Renal cortex interstitium (tissue), 15 donors: ENCODE measurements at places on chromosomes 1 and 21. TPM values are rescaled to one million over a fixed set of nuclear protein-coding genes. Genes with fewer than 3 reads are reported as not detected.

DNA sequence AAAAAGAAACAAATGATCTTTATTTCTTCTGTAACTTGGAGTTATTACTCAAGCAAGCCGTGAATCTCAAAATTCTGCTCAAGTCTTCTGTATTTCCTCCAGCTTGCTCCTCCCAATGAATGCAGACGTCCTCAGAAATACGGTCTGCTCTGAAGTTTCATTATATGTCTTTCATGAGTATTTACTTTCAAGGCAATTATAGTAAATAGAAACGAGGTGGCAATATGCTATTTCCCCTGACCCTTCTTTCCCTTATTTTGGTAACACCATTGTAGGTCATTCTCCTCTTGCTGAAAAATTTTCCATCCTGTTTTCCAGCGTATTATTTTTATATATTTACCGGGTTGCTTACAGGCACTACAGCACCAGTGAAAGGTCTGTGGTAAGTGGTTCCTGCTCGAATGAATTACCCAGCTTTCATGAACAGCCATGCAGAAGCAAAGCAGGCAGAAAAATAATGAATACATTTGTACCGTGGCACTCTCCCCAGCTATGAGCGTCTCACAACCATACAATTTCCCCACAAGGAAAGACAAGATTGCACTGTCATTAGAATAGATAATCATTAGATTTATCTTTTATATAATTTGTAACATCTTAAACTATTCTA lies 350.9 kb upstream of the PKN2 start:
- DNase-seq = no peak

DNA sequence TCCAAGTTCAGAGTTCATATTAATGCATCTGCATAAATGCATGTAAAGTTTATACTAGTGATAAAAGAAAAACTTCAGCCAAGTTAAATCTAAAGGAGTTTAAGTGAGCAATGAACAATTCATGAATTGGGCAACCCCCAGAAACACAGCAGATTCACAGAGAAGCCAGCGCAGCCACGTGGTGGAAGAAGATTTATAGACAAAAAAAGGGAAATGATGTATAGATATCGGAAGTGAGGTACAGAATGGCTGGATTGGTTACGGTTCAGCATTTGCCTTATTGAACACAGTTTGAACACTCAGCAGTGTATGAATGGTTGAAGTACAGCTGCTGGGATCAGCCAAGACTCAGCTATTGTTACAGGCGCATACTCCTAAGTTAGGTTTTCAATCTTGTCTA lies 5.7 kb downstream of the AK5 start:
- DNase-seq = no peak

DNA sequence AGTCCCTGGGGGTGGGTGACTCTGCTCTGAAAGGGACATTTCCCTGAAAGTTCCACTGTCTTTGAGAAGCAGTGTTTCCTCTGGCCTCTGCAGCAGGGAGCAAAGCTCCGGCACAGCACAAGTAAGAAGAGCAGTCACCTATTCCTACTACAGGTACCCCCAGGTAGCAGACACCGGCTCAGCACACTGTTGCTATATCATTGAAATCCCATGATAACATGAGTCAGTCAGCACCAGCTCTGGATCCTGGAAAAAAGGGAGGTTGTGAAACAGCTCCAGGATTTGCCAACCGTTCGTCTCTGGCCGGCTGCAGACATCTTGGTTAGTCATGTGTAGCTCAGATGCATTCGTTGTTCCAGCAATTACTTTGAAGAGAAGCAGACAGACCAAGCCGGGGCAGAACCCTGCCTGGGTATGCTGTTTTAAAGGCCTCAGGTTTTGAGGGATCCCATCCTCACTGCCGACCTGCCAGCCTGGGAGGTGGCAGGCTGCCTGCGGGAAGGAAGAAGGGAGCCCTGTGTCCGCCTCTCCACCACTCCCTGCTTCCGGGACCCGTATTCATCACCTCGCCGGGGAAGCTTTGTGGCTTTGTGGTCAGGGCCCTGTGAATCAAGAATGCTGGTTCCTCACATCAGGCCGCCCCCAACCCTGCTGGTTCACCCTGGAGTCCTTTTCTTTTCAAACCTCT lies 139.2 kb downstream of the CLIC6 start:
- DNase-seq = no peak

Gene TMEM269
- 0.86 TPM for polyA plus RNA-seq

Gene FABP3
- polyA plus RNA-seq = 92.7 TPM
